Globus pallidus (tissue), 1 donor: ENCODE measurements at places on chromosomes 3 and 15.

- DNase-seq: no peak
Observed at GRCh38 chr3:32138545-32139104, 32.2 kb downstream of the GPD1L start.

DNA sequence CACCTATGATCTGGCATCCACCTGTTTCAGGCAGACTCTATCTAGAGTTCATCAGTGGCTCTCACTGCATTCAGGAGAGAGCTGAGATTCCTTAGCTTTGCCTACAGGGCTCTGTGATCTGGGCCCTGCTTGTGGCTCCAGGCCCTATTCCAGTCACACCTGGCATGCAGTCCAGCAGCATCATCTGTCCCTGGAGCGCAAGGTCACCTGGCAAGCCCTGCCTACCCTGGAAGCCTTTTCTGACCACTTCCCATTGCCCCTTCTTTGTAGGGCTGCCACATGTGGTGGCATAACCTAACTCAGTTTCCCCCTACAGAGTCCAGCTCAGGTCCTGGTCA lies 115.1 kb upstream of the PLXNA1 start:
- no peak for DNase-seq

- DNase-seq: no peak
Observed at GRCh38 chr3:123282461-123282860, 80.7 kb downstream of the SEC22A start.

- peak; percentile 24 for DNase-seq
Observed at GRCh38 chr15:51888593-51889195, 59.2 kb downstream of the TMOD3 start.

DNA sequence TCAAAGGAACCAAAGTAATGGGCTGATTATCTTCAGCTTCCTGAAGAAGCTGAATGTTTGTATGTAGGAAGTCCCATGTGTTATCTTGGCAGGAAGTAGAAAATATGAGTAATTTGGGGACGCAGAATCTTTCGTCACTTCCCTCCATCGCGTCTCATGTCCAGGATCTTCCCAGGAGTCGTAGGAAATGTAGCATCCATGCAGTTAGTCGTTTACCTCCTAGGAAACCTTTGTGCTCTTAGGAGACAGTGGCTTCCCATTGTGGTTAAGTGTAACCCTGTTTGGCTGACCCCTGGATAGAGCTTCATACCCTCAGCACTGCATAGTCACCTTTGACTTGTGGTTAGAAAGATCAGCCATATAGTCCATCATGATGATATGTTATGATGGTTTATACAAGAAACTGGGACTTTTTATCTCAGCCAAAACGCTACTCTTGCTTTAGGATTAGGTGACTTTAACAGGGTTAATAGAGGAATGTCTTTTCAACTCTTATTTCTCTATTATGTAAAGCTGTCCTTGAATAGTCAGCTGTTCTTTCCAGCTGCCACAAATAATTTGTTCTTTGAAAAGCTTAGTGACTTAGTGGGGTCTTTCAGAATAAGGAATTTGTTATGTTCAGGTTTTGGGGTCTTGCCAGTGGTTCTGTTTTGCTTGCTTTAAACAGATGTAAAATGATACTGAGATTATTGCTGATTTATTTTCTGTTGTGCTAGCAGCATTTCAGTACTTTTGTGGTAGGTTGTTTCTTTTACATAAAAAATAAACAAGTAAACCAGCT lies 92.2 kb downstream of the KLHL25 start:
- no peak for DNase-seq

DNA sequence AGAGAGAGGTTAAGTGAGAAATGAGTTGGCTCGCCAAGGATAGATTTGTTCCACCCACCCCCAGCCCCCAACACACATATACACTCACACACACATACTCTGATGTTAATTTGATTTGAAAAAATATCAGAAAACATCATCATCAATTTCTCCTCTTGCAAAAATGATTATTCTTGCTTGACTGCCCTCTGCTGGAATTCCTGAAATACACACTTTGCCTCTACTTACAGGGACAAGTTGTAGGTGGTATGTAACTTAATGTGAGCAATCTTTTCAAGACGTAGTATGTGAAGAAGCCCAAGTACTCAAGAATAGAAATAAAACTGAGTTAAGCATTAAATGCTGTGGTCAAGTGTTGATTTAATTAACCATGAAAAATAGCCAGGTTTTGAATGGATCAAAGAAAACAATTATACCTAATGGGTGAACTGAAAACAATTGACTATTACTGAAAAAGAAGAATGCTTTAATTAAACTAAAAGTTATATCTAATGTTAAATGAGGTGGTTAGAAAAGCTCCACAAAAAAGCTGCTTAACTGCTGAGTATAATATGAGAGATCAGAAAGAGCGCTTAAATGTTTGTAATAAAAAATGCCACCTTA lies 46.6 kb upstream of the MDFIC2 start:
- peak; percentile 65 for DNase-seq

DNA sequence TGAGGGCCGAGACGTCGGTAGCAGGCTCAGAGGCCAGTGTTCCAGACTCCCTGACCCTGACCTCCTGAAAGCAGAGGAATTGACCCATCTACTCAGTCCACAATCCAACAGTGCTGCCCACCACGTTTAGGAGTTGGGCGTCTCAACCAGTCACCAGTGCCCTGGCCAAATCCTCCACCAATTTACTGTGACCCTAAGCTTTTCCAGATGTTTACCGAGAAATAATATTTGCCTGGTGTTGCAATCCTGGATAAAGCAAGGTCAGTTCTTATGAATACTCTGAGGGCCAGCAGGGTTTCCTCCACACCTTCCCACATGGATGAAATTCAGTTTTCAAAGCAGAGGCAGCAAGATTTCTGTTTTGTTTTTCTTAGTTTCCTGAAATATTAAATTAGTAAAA lies 7.5 kb upstream of the APOD start:
- no peak for DNase-seq
